ENCODE measurements at places on chromosomes 6 and 20.
A peak's percentile ranks its signal among the peaks of the same experiment; 100 is the strongest.

GRCh38 chr6:164078532-164079274 is 664.2 kb downstream of the QKI start:
- no peak for DNase-seq

DNA sequence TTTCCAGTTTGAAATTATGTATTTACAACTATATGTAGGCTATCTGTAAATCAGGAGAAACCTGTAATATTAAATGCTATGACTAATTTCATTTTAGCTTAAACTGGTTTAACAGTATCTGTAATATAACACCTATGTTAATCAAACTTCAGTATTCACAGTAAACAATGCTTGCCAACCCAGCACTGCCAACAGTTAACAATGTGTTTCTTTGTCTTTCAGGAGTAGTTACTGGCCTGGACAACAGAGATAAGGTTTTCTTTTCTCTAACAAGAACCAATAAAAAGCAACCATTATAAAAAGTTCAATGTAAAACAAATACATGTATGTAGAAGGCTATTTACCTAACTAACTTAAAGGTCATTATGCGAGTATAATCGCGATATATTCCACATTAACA is 158.8 kb downstream of the CDK19 start:
- DNase-seq = no peak

GRCh38 chr6:41523915-41524633 is 22.1 kb upstream of the FOXP4 start:
- no peak for DNase-seq

DNA sequence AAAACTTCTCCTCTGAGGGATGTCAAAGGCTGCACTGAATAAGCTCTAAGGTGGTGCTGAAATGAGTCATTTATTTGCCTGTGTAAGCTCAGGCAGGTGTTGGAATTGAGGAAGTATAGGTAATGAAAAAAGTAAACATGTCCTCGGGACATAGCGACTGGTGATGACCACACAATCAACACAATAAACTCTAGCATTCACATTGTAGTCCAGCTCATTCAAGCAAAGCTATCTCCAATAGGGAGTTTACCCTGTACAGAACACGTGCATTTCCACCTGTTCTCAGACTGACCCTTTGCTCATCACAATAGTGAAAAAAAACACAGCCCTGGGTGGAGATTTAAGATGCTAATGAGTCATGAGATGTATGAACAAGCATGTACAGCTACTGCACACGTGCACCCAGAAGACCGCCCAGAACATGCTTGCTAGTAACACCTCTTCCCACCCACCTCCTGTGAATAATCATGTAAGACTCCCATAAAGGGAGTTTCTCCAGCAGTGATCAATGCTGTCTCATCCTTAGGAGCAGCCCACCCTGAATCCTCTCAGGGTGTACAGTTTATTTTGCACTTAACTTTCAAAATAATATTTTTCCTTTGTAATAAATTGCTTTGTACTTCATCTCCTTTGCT is 33.0 kb upstream of the POU5F1 start:
- DNase-seq = peak; percentile 93

DNA sequence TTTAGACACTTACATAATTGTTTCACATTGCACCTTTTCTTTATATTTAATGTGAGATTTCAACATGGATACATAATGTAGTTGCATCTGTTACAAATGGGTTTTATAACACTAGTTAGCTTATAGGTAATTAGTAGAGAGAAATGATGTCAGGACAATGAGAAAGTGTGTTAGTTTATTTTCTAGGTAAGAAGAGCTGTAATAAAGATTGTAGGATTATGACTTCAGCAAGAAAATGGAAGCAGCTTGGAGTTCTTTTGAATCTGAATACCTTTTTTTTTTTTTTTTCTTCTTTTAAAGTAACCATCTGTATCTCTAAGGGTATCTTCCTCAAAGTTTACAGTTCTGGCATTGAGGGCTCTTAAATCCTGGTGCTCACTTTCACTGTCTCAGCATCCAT is 35.3 kb downstream of the CD2AP start:
- no peak for DNase-seq

- DNase-seq = no peak
Observed at GRCh38 chr6:36700831-36701230, 3.2 kb downstream of the RAB44 start.

DNA sequence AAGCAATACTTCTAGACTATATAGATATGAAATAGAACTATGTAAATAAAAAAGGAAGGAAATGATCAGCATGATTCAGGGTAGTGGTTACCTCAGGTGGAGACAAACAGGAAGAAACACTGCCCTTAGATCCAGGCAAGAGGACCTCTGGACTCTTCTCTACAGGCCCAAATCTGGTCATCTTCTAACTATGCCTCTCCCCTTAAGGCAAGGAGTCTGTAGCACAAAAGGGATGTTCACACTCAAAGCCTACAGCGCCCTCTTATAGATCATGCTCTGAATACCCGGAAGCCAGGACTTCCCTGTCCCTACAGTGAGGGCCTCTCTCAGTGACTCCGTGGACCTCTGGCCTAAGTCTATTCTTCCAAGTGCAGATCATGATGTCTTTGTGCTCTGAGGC is 30.4 kb upstream of the HIVEP2 start:
- no peak for DNase-seq

- DNase-seq = peak; percentile 13
Observed at GRCh38 chr20:50189681-50190250, 864 bp upstream of the CEBPB start.

GRCh38 chr6:26571592-26572296 is 25.0 kb upstream of the ABT1 start:
- peak; percentile 93 for DNase-seq

DNA sequence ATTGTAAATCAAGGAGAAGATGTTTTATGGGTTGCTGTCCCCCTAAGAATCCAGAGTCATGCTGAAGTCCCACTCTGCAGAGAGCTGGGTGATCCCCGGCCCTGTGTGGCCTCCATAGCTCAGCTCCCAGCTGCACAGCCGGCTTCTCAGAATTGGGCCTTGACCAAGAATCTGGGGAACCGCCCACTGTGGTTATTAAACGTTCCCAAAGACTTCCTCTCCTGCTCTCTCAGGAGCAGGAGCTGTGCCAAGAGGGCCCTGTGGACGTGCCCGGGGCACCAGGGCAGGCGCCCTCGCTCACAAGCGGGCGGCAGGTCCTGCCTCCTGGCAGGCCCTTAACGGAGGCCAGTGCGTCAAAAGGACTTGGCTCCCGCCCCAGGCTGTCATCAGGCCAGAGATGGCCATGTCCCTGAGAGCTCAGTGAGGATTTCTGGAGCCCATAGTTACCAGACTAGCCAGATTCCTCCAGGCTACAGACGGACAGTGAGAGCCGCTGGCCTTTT is 30.4 kb downstream of the ZC3H12D start:
- peak; percentile 84 for DNase-seq
